Esophagus muscularis mucosa (tissue), 4 donors: ENCODE measurements at places on chromosomes 2 and 18. TPM values are rescaled to one million over a fixed set of nuclear protein-coding genes. Genes with fewer than 3 reads are reported as not detected.

DNA sequence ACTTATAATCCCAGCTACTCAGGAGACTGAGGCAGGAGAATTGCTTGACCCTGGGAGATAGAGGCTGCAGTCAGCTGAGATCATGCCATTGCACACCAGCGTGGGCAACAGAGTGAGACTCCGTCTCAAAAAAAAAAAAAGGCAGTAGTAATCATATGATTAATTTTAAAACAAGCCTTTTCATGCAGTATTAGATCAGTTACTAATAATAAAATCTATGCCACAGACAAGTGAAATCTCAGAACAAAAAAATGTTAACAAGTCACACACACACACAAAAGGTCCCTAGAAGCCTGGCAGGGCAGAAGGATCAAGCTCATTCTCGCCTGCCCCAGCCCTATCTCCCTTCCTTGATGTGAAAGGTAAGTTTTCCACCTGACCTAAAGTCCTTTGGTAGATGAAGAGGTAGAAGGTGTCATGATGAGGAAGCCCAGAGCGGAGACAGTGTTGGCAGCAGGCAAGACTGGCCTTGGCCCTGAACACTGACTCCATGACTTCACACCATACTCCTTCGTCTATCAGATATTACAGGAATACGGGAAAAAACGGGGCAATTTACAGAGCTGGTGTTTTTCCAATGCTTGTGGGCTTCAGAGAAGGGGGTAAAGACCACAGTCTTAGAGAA is 10.6 kb downstream of the KDSR start:
- no peak overlapping the region for H3K4me3 ChIP-seq
- H3K27ac ChIP-seq: no peak overlapping the region
- H3K27me3 ChIP-seq: no peaks in the 10 kb centered on the region
- H3K36me3 ChIP-seq: peaks cover 51% of the 10 kb centered on the region
- H3K4me1 ChIP-seq: no peaks in the 10 kb centered on the region
- DNase-seq: no peak

- no peak overlapping the region for H3K4me3 ChIP-seq
- no peaks in the 10 kb centered on the region for H3K27me3 ChIP-seq
- peak overlapping the region; percentile 63 for H3K27ac ChIP-seq
- peaks cover 16% of the 10 kb centered on the region for H3K4me1 ChIP-seq
These were observed 31.9 kb upstream of the RPIA start for GRCh38 chr2:88659538-88659915.

DNA sequence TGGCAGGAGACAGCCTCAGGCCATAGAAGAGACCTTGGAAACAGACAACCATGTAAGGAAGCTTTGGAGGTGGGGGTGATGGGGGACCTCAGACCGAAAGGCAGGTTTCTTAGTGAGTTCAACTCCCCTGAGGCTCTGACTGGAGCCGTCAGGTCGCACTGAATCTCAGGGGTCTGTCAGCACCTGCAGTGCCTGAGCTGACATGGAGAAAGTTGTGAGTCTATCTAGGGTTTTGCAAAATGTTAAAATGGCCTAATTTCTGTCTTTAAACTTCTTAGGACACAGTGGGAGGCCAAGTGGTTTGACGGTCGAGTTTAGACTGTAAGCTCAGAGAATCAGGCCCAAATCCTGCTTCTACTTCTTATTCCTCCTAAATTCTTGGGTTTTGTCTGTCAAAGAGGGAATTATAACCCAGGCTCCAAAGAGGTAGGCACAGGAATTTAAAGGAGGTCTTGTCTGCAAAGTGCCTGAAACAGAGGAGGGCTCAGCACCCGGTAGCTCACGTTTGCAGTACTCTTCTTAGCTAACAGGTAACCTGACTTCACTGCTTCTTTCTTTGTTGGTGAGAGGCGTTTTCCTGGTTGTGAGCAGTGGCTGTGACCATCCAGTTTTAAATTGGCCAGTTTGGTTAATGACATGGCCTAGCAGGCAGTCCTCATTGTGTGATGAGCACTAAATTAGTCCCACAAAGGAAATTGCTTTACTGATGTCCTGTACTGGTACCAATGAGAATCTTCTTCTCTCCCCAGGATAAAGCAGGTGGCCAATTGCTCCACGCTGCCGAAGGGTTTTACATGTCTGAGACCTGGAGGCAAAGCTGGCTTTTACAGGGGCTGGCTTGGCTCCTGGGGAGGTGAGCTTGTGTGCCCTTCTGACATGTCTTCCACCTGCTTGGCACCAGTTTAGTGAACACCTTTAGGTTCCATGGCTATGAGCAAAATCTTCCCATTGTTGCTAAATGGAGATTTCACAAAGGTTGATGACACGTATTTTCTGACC is 95.7 kb downstream of the MYCN start:
- no peak overlapping the region for H3K4me3 ChIP-seq
- H3K27ac ChIP-seq: no peak overlapping the region
- H3K4me1 ChIP-seq: no peaks in the 10 kb centered on the region
- DNase-seq: no peak
- no peaks in the 10 kb centered on the region for H3K36me3 ChIP-seq
- H3K27me3 ChIP-seq: no peaks in the 10 kb centered on the region

GRCh38 chr2:10345813-10346212 is 43.1 kb downstream of the HPCAL1 start:
- no peaks in the 10 kb centered on the region for H3K36me3 ChIP-seq
- H3K27ac ChIP-seq: no peak overlapping the region
- H3K27me3 ChIP-seq: no peaks in the 10 kb centered on the region
- no peak for DNase-seq
- H3K4me1 ChIP-seq: peaks cover 22% of the 10 kb centered on the region

DNA sequence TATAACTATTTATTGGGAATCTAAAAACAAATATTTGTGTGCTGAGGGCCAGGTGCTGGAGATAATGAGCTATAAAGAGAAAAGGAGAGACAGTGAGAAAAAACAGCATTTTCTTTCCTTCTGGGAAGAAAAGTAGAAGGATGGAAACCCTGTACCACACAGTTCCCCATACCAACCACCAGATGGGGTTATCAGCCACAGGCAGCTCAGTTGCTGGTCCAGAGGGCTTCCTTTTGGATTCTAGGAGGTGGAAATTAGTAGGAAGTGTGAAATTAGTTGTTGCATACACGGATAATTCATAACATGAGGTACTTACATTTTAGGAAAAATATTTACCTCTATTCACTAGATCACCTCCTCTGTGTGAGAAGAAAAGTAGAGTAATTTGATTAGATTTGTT is 237.0 kb upstream of the FOSL2 start:
- H3K36me3 ChIP-seq: no peaks in the 10 kb centered on the region
- no peak overlapping the region for H3K4me3 ChIP-seq
- H3K27me3 ChIP-seq: no peaks in the 10 kb centered on the region
- H3K27ac ChIP-seq: no peak overlapping the region
- no peaks in the 10 kb centered on the region for H3K4me1 ChIP-seq

- no peak overlapping the region for H3K27ac ChIP-seq
- H3K4me1 ChIP-seq: peaks cover 11% of the 10 kb centered on the region
- no peak overlapping the region for H3K4me3 ChIP-seq
- DNase-seq: no peak
- H3K27me3 ChIP-seq: no peaks in the 10 kb centered on the region
- H3K36me3 ChIP-seq: no peaks in the 10 kb centered on the region
These were observed 233.7 kb upstream of the SPOPL start for GRCh38 chr2:138267902-138268254.

DNA sequence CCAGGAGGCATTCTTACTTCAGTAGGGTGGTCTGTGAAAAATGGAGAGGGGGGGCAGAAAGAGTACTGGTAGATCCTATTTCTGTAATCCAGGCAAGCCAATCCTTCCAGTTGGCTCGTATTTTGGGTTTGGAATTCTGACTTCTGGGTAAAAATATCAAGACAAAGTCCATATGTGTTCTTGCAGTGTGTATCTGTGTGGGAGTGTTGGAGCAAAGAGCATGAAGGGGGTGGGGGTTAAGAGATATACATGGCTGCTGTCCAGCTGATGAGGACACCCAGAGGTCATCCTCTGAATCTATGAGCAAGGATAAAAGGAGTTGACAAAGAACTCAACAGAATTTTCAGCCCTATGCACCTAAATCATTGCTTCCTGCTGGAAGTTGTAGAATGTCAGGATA is 375.8 kb upstream of the PIK3C3 start:
- DNase-seq: no peak
- H3K4me3 ChIP-seq: no peak overlapping the region
- no peak overlapping the region for H3K27ac ChIP-seq
- H3K27me3 ChIP-seq: no peaks in the 10 kb centered on the region
- no peaks in the 10 kb centered on the region for H3K4me1 ChIP-seq

GRCh38 chr2:35530615-35531135 is 824.9 kb upstream of the CRIM1 start:
- no peaks in the 10 kb centered on the region for H3K27me3 ChIP-seq
- no peak overlapping the region for H3K4me3 ChIP-seq
- no peak overlapping the region for H3K27ac ChIP-seq
- H3K36me3 ChIP-seq: no peaks in the 10 kb centered on the region

GRCh38 chr2:59560769-59561168 is 992.7 kb downstream of the BCL11A start:
- no peaks in the 10 kb centered on the region for H3K36me3 ChIP-seq
- no peak overlapping the region for H3K4me3 ChIP-seq
- no peaks in the 10 kb centered on the region for H3K27me3 ChIP-seq
- no peak overlapping the region for H3K27ac ChIP-seq
- DNase-seq: no peak
- H3K4me1 ChIP-seq: no peaks in the 10 kb centered on the region

DNA sequence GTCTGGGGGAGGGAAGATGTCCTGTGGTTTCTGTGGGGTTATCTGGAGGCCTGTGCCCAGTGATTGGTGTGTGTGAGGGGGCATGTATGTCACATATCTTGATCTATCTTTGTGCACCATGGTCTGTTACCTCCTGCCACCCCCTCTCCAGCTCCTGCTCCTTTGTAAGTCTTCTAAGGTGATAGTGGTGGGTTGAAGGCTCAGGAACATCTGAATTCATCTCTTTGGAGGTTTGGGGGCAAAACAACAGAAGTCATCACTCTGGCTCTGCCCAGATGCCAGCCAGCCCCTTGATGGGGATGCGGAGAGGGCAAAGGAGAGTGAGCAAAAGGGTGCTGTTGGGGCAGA is 2.7 kb upstream of the WNT6 start:
- H3K27ac ChIP-seq: no peak overlapping the region
- no peaks in the 10 kb centered on the region for H3K27me3 ChIP-seq
- H3K36me3 ChIP-seq: no peaks in the 10 kb centered on the region
- DNase-seq: no peak

- H3K27ac ChIP-seq: no peak overlapping the region
- no peaks in the 10 kb centered on the region for H3K27me3 ChIP-seq
- H3K4me1 ChIP-seq: peaks cover 39% of the 10 kb centered on the region
- no peak overlapping the region for H3K4me3 ChIP-seq
- no peaks in the 10 kb centered on the region for H3K36me3 ChIP-seq
These were observed 26.2 kb downstream of the EPC2 start for GRCh38 chr2:148670773-148671172.

DNA sequence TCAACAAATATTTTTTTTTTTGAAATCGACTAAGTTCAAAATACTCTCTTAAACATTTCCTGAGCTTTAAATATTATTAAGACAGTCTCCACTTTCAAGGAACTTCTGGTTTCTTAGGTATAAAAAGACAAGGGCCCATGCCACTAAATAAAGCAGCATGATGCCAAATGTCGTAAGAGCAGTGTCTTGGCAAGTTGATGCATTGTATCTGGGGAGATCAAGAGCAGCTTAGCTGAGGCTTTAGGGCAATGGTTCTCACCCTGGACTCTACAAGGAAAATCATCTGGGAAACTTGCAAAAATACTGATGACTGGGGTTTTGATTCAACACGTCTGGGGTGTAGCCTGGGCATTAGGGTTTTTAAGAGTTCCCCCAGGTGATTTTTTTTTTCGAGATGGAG is 41.3 kb downstream of the COL4A3 start:
- H3K27ac ChIP-seq: no peak overlapping the region
- no peak overlapping the region for H3K4me3 ChIP-seq
- no peak for DNase-seq

DNA sequence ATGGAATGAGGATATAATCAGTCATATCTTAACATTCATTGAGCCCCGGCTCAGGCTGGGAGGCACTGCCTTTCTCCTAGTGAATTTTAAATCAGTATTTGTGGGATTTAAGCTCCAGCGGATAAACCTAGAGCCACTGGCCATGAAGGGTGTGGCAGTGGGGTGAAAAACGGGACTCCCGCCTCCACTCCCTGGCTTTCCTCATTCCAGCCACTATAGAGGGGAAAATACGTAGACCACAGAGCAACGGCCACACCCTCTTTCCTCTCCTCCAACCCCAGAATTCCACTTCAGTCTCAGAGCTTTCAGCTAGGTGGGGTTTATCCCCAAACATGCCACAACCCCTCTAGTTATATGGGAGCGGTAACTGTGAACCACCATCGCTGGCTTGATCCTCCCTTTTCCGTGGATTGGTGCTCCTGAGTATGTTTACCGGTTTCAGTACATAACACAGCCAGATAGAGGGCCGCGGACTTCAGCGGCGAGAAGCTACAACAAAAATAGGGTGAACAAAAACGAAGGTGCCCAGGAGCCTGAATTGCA is 70.6 kb upstream of the ITGB6 start:
- DNase-seq: no peak
- H3K4me3 ChIP-seq: peak overlapping the region; percentile 53
- peaks cover 34% of the 10 kb centered on the region for H3K36me3 ChIP-seq
- H3K27ac ChIP-seq: peak overlapping the region; percentile 88

DNA sequence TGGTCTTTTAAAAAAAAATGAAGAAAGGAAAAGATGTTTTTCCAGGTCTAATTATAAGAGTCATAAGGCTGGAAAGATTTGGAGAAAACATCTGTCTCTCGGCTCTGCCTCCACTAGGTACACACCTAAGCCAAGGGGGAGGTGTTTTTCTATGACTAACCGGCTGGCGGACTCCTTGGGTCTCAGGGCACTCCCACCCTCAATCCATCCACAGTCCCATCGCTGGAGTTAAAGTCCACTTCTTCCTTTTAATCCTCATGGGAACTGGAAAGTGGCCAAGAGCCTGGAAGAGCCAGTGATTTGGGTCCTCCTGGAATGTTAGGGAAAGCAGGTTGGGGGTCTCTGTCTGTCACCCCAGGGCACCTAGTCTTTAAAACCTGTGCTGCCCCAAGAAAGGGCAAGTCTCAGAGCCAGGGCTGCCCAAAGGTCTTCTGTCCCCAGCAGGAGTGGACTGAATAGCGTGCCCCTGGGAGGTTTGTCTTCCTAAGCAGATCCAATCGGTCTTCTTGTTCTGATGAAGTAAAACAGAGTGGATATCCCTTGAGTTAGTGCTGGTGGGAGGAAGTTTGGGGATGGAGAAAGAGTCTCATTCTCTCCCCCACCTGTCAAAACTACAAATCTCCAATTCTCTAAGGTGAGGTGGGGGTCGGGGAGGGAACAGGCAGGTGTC is 66.4 kb downstream of the MCFD2 start:
- peaks cover 60% of the 10 kb centered on the region for H3K4me1 ChIP-seq
- peak overlapping the region; percentile 92 for H3K27ac ChIP-seq
- no peaks in the 10 kb centered on the region for H3K36me3 ChIP-seq
- no peaks in the 10 kb centered on the region for H3K27me3 ChIP-seq
- H3K4me3 ChIP-seq: no peak overlapping the region

SLC19A3 gene
- total RNA-seq: 0.42 TPM

TEX44 gene
- not detected for total RNA-seq

DYSF gene
- 40.7 TPM for total RNA-seq

MOGAT1 gene
- not detected for total RNA-seq

PUS10 gene
- total RNA-seq: 2.7 TPM

CERS6 gene
- total RNA-seq: 46.6 TPM

TTR gene
- not detected for total RNA-seq

RGPD5 gene
- total RNA-seq: 16.8 TPM

CD207 gene
- 1.7 TPM for total RNA-seq

IHH gene
- not detected for total RNA-seq

DTNB gene
- total RNA-seq: 7.5 TPM

UGT1A7 gene
- total RNA-seq: not detected

CCDC148 gene
- total RNA-seq: 2.1 TPM
